ENCODE measurements at places on chromosomes 7 and 10.

GRCh38 chr10:8539056-8539455 is 484.6 kb downstream of the GATA3 start:
- no peak for ATAC-seq

GRCh38 chr7:142914121-142914520 is 19.4 kb downstream of the TRPV5 start:
- no peak for ATAC-seq

GRCh38 chr7:1847260-1848001 is 177.4 kb downstream of the ELFN1 start:
- no peak for ATAC-seq

DNA sequence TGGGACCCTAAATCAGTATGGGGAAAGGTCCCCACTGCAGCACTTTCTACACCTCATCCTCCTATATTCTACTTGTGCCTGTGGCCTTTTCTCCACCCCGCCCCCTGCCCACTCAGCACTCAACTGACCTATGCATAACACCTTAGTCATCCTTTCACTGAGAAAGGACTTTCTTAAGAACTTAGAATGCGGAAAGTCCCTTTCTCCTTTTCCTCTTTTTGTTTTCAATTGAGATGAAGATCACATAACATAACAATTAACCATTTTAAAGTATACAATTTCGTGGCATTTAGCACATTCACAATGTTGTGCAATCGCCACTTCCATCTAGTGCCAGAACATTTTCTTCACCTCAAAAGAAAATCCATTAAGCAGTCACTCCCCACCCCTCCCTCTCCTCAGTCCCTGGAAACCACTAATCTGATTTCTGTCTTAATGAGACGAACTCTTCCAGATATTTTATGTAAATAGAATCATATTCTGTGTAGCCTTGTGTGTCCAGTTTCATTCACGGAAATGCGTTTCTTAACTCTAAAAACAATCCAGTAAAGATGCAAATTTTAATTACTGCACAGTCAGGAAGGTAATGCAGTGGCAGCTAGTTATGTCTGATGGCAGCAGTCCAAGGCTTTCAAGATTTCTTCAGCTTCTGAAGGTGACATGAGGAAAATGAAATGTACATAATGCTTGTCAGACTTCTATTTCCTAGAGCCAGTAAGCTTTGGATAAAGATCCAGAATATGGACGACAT is 41.7 kb downstream of the FAS start:
- ATAC-seq, result peak; percentile 88

DNA sequence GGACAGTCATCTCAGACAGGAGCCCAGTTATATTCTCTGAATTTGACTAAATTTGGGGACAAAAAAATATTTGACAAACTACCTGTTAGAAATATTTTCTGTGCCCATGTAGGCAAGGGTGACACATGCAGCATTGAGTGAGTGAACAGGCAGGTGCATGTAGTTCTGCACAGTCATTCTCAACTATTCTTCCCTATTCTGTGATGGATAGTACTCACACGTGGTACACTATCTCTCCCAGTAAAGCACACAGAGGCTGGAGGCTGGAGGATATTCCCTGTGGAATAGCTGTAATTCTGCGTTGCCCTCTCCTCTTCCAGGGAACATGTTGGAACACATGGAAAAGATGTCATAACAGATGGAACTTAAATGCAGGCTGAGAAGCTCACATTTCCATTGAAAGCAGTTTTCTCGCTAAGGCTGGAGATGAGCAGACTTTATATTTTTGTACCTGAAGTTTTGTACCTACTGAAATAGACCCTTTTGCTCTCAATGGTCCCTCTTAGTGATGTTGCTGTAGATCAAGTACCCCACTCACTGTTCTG is 75.0 kb downstream of the GPR141 start:
- no peak for ATAC-seq

- ATAC-seq, result no peak
These were observed 307.7 kb downstream of the BICC1 start for GRCh38 chr10:58820386-58820785.

DNA sequence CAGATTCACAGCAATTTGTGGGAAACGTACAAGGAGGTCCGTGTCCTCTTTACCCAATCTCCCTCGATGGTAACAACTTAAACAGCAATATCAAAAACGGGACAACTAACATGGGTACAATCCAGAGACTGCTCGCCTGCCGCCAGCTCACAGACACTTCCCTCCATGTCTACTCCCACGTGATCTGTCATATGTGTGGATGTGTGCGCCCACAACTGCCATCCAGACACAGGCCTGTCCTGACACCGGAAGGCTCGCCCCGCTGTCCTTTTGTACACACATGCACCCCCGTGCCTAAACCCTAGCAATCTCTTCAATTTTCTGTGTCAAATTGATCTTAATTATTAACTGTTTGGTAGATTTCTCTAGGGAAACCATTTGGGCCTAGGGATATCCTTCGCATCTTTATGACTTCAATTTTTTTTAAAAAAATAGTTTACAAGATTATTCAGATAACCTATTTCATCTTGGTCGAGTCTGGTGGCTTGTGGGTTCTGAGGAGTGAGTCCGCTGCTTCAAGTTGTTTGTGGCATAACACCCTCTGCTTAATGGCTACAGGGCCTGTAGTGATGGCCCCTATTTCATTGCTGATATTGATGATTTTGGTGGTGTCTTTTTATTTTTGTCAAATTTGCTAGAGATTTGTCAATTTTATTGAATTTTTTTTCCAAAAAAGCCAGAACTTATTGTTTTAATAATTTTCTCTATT is 260.6 kb downstream of the MAD1L1 start:
- ATAC-seq, result no peak

DNA sequence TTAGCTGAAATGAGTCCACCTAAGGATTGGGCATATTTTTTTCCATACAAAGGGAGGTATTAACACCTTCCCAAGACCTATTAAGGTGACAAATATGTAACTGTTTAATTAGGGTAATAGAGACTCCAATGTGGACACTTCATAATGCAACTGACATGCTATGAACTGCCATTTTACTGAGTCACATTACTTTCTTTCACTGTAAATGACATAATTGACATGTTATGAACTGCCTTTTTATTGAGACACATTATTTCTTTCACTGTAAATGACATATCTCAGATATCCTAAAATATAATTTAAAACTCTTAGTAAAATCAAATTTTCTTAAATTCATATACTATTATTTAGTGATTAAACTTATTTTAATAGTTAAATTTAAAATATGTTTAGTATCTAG is 528.8 kb upstream of the PCDH15 start:
- ATAC-seq, result no peak

DNA sequence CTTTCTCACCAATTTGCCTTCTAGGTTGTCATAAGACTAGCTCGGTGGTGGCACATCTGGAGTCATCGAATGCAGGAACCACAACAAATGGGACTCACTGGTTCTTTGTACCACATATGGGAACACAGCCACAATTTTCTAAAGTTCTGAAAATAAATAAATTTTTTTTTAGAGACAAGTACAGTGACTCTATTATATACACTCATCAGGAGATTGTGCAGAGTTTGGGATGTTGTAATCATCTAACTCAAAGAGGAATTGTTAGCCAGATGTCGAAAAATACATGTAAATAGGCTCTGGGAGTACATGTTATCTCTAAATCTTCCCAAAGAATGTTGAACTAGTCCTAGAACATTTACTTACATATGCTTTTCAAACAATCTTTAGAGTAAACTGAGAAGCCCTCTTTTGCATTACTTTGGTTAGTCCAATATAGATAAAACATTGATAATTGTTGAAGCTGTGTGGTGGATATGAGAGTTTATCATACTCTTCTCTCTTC is 19.6 kb upstream of the SEPTIN7 start:
- ATAC-seq, result no peak

DNA sequence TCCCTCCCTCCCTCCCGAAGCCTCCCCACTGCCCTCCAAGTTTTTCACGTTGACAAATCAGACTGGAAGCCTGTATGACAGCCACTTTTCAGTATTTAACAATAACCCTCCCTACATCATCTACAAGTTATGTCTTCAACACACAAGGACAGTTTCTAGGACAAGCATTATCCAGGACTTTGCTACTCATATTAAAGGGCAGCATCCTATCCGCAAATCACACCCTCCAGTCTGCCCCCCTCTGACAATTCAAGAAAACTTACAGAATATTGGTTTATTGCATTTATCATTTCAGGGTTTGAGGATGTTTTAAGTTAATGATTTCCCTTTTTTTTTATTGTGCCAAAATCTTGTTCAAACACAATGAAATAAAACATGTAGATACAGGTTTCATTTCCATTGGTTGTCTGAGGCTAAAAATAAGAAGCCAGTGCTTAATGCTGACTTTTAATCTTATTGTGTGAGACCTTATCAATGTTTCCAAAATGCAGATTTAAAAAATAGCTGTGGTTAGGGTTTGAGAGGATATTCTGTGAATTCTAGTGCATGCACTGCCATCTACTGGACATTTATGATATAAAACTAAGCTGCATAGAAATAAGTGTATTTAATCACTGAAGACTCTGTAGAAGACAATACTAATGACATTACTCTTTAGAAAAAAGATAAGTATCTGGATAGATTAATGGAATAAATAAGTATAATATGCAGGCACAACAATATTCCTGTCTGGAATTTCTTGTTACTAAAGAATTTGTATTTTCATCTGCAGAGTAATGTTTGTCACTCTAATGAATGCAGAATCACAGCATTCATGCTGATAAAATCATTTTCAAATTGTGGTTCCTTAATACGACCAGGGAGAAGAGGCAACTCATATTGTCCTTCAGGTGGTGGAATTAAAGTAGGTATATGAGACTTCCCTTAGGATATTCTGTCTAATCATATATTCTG is 64.1 kb downstream of the CAV1 start:
- ATAC-seq, result no peak

DNA sequence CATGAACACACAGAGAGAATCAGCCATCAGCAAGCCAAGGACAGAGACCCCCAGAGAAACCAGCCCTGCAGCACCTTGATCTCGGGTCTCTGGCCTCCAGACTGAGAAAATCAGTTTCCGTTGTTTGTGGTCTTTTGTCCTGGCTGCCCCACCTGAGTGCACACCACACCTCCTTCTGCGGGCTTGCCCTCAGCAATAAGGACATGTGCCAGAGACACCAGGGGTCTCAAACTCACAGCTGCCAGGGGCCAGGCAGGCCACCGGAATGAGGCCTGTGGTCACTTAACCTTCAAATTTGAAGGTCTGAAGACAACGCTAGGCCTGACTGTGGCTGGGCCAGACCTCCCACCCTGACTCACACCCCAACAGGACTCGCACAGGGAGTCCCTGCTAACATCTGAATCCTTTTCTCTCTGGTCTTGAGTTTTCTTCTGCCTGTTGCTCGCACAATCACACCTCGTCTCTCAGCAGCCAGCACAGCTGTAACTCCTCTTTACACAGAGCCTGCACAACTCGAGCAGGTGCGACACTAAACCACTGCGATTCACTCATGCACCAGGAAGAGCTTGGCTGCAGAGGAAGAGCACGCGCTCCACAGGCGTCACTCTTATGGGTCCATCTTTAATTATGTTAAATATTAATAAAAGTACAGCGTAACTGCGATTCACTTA is 86.2 kb downstream of the CHST15 start:
- no peak for ATAC-seq

DNA sequence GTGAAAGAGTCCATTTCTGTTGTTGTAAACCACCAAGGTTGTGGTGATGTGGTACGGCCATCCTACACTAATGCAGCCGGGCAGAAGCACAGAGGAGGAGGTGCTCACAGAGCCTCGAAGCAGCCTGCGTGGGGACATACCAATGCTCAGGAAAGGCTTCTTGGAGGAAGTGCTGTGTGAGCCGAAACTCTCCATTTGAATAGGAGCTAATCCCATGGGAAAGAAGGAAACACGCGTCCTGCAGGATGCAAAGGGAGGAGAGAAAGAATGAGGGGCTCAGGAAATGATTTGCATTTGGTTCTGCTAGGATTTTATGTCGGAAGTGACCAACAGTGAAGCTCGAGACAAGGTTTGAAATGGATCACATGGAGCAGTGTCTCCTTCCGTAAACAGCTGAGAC is 477.9 kb upstream of the ANKRD30A start:
- ATAC-seq, result no peak

GRCh38 chr10:63887023-63887589 is 365.9 kb downstream of the REEP3 start:
- ATAC-seq, result no peak

GRCh38 chr10:86058964-86059363 is 307.6 kb downstream of the GRID1 start:
- ATAC-seq, result no peak

Data from stimulated activated memory B cell treated with anti-CD40 and anti-IgM and Interleukin-4, amounts not matched to agents 10 μg/mL and 1 μg/mL and 100 μg/mL, for 72 hours (primary cell).